GDM1 (cell line): ENCODE measurements at places on chromosomes 3 and 15.

DNA sequence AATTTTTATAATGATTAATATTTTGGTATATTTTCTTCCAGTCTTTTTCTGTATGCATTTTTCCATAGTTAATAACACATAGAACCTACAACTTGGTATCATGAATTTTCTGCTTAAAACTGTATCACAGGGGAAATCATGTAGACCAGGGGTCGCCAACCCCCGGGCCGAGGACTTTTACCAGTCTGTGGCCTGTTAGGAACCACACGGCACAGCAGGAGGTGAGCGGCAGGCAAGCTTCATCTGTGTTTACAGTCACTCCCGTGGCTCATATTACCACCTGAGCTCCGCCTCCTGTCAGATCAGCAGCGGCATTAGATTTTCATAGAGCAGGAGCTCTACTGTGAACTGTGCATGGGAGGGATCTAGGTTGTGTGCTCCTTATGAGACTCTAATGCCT, 54.7 kb downstream of the RPL22L1 start:
- no peak for DNase-seq

DNA sequence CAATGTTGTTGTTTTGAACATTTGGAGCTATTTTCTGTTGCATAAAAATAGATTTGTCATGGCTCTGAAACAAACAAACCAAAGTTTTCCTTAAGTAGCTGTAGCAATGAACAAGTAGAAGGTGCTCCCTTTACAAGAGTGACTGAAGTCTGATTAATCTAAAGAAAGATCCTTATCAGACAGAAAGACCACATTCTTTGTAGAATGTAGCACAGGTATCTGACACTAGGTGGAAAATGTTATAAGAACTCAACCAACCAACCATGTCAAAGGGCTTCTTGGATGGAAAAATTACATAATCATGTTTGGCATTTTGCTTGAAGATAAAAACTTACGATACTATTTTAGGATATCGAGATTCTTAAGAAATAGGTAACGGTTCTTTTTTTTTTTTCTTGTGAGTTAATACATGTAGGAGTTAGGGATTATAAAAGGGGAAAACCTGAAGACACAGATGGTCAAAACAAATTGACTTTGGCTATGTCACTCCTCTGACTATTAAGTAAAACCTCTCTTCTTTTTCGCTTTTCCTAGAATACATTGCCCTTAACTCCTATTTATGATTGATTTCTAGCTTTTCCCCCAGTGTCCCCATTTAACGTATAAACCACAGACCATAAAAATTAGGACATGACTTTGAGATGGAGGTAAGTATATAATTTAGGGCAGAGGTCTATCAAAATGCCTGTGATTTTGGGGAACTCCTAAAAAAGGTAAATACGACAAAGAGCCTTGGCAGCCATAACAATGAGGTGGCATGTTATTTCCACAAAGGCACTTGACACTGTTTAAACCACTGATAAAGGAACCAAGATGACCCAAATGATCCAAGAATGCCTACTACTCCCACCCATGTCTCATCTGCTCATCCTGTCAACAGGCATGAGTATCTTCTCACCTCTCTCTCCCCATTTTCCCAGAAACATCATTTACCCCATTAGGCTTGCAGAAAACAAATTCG, 72.0 kb downstream of the CCR4 start:
- DNase-seq = no peak

DNA sequence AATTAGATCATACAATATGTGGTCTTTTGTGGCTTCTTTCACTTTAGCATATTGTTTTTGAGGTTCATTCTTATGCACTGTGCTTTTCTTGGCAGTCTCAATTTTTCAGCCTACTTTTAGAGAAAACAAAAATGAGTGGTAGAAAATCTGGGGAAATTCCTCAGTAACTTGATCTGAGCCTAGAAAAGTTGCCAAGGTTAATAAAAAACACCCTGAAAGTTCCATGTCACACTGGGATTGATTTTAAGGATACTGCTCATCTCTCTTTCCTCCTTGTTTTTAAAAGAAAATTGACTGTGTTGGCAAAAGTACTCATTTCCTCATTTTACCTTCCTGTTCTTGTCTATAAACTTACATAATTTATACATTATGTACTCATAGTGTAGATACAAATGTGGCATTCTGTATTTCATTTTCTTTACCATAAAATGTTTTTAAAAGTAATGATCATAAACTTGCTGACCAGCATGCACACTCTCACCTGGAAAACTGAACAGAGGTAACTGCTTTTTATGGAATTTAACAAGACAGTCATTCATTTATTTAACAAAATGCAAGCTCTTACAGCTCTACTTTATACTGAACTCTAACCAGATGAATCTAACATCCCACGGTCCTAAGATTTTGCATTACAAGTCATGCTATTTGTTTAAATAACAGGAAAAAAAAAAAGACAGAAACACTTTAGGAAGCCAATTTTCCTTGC, 28.6 kb upstream of the SH3BP5 start:
- DNase-seq = no peak

- DNase-seq = no peak
Observed at GRCh38 chr3:112134335-112135124, 1.5 kb upstream of the GCSAM start.

- DNase-seq = no peak
Observed at GRCh38 chr3:153437666-153438065, 275.6 kb downstream of the RAP2B start.

DNA sequence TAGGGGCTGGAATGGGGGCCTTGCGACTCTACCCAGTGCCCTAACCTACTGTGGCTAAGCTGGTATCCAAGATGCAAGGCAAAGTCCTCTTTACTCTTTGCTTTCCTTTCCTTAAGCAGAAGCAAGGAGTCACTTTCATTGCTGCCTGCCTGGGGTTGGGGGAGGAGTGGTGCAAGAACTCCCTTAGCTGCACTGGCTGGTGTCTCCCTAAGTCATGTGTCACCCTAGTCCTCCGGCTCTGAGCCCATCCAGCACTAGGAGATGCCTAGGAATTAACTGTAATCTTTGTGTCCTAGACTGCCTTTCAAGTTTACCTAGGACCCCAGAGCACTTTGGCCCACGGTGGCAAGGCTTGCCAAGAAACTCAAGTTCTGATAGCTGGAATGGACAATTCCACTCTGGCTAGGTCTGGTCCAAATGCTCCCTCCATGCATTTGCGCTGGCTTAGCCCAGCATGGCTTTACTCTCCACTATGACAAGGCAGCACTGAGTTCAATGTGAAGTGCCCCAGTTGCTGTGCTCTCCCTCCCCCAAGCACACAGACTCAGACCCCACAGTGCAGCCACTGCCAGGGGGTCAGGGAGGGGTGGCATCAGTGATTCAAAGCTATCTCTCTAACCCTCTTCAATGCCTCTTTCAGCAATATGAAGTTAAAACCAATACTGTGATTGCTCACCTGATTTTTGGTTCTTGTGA, 58.7 kb downstream of the ESYT3 start:
- DNase-seq = no peak

DNA sequence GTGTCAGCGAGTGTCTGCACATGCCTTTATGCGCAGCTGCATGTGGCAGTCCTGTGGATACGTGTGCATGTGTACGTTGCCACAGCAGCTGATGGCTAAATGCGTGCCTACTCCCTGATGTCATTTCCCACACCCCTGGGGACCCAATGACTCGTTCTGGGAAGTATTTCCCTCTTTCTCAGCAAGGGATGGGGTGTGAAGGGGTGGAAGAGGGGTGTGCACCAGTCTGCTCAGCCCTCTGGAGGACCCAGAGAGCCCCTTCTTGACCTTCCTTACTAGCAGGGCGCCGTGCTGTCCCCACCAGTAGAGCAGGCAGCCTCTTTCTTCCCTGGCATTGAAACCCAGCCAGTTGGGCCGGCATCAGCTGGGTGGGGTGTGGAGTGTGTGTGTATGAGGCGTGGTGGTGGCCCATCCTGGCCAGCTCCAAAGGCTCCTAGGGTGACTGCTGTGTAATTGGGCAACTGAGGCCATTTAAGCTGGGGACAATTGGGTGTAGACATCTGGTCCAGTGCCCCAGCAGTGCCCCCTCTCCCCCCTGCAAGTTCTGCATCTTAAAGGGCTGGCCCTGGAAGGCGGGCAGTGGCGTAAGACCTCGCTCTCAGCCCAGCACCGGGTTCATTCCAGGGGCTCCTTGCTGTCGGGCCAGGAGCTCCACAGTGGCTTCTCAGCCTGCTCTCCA, 19.2 kb downstream of the SNX33 start:
- DNase-seq = no peak

DNA sequence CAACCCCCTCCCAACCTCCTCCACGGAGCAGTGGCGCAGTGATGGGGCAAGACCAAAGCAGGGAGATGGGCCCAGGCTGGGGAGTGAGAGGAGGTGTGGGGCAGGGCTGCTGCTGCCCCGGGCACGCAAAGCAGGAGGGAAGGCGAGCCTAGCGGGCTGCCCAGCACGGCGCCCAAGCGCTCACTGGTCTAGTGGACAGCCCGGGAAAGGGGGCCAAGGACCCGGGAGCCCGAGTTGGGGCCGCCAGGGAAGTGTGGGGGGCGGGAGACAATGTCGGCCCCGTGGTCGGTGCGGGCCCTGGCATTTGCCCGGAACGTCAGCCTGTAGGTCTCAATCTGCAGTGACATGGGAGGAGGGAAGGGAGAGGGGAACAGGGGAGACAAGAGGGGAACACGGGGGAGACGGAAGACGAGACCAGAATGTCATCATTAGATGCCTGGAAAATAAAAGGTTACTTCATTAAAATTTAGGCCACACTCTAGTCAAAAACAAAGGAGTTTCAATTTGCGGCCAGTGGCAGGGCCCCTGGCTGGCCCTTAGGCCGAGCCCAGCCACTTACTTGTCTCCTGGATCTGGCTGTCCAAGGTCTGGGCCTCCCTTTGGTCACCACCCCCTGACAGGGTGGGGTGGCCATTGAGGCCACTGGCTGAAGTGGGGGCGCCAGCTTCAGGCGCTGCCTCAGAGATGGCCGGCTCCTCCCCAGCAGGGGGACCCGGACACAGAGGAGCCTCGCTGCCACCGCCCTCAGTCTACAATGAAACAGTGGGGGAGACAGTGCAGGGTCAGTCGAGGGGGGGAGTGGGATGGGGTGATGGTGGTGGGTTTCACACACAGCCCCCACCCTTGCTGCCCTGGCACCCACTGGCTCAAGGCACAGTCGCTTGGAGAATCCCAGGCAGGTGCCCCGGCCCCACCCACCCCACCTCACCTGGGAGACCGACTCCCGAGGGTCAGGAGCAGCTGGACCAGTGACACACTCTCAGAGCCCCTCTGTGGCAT, 50.0 kb downstream of the DHX30 start:
- DNase-seq = no peak

DNA sequence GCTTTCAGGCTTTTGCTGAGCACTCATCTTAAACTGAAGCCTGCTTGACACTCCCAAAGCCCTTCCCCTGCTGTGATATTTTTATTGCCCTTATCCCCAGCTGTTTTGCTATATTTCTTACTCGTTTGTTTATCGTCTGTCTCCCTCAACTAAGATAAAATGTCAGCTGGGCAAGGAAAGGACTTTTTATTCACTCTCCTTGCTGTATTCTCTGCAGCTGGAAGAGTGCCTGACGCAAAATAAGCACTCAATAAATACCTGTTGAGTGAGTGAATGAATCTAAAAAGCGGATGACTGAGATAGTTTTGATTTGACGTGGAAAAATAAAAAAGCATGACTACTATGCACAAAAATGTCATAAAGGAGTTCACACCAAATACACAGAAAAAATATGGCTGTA, 84.8 kb upstream of the POMGNT2 start:
- DNase-seq = no peak

DNA sequence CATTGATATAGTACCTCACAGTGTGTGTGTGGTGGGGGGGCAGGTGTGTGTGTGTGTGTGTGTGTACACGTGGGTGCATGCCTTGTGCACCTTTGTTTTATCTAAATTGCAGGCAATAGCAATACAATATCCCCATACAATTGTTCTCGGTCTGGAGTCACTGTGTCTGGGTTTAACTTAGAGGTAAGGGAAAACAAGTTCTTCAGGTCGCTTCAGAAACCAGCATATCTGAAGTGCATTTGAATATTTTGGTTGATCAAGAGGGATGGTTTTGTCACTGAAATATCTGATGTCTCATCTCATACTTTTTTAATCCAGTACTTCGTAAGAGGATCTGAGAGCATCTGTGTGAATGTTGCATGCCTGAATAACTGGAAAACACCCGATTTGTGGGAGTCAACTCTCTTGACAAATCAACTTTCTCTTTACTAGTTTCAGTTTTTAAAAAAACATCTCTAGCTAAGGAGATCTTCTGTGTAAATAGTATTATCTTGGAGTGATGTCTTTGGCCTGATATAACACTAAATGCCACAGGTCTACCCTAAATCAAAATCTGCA, 206.8 kb upstream of the NR2F2 start:
- no peak for DNase-seq

- no peak for DNase-seq
Observed at GRCh38 chr3:114608293-114608692, 314.5 kb downstream of the TIGIT start.

- no peak for DNase-seq
Observed at GRCh38 chr3:48845170-48845569, 2.5 kb downstream of the PRKAR2A start.

DNA sequence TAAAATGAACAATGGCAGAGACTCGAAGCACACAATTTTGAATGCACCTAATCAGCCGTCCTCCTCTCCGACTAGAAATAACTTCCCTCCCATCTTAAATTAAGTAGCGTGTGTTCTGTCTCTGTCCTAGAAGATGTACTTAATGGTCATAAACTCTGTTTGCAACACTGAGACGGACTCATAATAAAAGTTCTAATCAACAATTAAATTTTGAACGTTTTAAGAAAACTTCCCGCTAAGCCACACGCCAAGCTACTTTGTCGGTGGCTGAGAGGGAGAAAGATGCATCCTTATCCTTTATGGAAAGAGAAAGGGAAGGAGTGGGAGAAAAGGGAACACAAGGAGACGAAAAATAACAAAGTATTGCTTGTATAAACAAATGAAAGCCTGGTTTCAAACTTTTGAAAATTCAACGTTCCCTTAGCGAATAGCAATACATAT, 989 bp downstream of the GNB4 start:
- DNase-seq = no peak

GRCh38 chr3:335240-335639, 138.7 kb downstream of the CHL1 start:
- DNase-seq = no peak

GRCh38 chr15:26358708-26359107, 414.2 kb downstream of the GABRB3 start:
- no peak for DNase-seq
